ENCODE measurements at places on chromosomes 16 and 17.

DNA sequence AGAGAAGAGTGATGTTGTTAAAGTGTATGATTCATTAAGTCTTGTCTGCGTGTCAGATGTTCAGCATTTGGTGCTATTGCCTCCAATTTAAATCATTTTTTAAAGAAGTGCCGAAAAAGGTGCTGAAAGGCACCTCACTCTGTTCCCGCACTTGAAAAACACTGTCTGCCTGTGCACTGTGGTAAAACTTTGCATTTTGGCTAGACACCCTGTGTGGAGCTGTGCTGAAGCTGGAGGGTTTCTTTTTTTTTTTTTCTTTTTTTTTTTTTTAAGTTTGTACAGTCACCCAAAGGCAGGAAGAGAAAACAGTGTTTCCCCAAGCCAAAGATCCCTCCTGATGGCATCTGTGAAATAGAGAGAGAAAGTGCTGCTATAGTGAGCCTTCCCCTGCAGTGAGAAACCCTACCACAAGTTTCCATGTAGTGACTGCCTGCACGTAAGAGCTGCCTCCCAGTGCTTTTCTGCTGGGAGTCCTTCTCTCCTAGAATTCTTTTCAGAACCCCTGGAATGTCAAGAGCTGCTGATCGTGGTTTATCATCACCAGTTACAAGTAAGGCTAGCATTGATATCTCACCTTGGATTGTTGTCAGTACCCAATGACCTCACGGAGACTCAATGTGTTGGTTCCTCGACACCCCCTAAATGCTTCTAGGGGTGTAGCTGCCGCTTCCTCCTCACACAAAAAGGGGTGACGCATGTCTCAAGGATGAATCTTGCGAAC, 116.0 kb upstream of the SOX9 start:
- no peak for DNase-seq

GRCh38 chr16:50688867-50689266, 4.5 kb upstream of the NOD2 start:
- no peak for DNase-seq

GRCh38 chr16:50747207-50747956, 5.5 kb downstream of the CYLD start:
- no peak for DNase-seq

GRCh38 chr16:27508476-27508875, 41.2 kb downstream of the GTF3C1 start:
- no peak for DNase-seq

GRCh38 chr16:73046202-73046848, 1.6 kb downstream of the ZFHX3 start:
- DNase-seq = no peak

DNA sequence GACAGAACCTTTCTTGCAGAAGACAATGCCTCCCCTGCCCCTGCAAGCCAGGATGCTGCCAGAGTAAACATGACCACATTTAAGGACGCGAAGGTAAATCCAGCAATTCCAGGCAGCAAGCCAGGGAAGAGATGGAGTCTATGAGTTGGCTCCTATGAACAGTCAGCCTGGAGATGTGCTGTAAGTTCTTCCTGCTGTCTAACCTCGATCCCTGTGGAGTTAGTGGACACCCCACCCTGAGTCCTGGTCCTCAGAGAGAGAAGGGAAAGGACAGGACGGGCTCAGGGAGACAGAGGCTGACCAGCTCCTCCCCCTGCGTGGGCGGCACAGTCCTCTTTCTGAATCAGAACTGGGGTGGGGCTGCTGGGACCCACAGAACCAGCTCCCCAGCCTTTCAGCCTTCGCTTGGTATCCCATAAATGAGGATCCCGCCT, 24.9 kb downstream of the CDC42EP4 start:
- peak; percentile 62 for DNase-seq

- no peak for DNase-seq
Measured at GRCh38 chr17:17412326-17412725, 64.5 kb upstream of the MED9 start.

DNA sequence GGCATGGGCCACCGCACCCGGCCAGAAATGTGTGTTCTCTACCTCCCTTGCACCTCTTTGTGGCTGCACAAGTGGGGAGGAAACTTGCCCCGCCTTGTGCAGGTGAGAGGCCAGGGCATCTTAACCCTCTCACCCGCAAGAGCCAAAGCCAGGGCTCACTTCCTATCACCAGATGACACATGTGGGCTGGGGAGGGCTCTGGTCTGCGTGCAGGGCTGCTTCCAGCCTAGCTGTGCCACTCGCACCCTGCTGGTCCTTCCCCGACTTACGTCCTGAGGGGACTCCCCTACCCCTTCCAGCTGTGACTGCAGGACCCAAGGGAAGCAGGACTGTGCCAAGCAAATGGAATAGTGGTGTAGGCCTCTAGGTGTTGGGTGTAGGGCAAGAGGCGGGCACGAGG, 6.9 kb downstream of the MIEF2 start:
- DNase-seq = no peak

DNA sequence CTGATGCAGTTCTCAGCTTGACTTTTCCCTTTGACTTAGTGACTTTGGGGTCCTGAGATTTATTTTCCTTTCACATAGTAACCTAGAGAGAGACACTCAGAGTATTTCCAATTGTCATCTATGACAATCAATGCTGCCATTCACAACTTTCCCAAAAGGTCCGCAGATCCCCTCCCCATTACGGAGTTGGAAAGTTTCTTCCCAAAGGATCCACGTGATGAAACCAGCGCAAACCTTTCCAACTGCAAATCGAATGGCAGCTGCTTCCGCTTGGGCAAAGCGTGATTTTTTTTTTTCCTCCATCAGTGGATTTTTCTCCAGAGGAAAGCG, 538 bp upstream of the FCSK start:
- DNase-seq = peak; percentile 4

DNA sequence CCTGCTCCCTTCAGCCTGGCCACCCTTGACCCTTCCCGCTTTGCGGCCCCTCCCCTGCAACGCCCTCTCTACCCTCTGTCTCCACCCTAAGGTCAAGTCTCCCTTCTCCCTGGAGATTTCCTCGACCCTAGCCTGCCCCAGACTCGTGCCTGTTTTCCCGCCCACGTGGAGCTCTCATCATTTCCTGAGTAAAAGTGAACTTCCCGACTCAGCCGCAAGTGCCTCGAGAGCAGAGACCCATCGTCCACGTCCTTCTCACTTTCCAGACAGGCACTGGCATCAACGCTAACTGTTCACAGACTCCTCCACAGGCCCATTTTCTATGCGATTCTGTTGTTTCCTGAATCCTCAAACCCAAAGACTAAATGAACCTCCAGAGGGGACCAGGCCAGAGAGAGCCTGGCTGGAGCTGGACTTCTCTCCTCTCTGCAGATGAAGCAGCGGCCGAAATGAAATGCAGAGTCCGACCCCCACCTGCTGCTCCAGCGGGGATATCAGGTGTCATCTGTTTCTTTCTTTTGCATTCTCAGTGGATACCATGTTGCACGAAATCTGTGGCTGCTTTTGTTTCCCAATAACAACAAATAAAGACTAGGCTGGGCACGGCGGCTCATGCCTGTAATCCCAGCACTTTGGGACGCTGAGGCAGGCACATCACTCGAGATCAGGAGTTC, 52.5 kb downstream of the RTN4RL1 start:
- no peak for DNase-seq

DNA sequence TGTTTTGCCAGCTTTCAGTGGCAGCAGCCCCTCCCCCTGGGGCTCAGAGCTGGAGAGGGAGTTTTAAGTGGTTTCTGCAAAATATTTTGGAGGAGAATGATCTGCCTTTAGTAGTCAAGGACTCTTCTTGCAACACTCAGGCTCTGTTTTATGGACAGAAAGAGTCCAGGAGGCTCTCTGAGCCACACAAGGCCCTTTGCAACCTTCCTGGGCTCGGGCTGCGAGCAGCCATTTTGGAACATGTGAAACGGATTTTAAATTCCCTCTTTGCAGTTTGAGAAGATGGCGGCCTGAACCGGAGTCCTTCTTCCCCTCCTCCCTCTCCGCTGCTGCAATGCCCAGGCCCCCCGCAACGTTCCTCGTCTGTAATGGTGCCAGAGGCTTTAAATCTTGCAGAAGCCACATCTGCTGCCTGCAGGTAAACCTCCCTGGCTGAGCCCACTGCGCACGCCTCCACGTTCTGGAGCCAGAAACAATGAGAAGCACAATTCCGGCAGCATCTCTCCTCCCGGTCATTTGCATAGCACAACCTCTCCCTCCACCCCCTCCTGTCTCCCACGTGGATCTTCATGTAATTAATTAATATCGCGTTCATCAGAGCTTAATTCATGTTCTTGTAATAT, 386.1 kb downstream of the SEC14L1 start:
- no peak for DNase-seq

- no peak for DNase-seq
Measured at GRCh38 chr17:27778183-27778582, 22.1 kb downstream of the NOS2 start.

- no peak for DNase-seq
Measured at GRCh38 chr17:13158494-13159240, 140.8 kb upstream of the ELAC2 start.

DNA sequence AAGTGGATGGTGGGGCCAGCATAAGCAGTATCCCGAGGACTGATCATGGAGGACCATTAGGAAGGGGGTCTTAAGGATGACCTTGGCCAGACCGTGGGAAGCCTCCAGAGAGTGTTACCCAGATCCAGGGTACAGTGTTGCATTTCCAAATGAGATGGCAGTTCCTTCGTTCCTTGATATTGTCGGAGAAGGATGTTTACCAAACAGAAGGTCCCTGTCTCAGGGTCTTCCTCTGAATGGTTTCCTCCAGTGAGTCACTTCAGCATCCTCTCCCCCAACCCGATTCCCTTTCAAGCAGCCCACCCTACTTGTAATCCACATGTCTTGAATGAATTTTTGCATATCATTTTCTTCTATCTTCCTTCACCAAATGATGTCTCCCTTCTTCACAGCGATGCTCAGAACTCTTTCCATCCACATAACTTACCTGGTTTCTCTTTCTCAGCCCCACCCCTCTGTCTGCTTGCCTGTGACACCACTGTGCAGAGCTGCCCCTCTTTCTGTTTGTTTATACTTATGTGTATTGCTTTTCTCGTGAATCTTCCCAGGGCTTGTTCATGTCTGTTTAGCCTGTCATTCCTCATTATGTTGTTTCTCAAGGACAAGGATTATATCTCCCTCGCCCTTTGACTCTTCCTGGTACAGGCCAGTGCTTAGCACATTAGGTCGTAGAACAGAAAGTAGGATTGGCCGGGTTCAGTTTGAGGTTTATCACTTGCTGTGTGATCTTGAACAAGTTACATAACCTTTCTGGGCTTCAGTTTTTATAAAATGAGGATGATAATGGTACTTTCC, 5.7 kb downstream of the GOSR2 start:
- no peak for DNase-seq

DNA sequence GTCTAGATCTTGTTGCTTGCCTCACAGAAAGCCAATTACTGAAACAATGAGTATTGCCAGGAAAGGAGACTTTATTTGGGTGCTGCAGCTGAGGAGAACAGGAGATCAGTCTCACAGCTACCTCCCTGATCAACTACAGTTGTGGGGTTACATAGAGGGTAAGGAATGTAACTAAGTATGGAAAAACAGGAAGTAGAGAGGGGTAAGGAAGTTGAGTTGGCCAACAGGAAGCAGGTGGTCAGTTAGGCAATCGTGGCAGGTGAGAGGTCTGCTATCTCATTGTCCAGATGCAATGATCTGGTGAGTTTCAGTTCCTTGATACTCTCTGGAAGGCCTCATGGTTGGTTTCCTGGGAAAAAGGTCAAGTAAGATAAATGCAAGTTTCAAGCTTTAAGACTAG, 333.1 kb upstream of the GOT2 start:
- no peak for DNase-seq

DNA sequence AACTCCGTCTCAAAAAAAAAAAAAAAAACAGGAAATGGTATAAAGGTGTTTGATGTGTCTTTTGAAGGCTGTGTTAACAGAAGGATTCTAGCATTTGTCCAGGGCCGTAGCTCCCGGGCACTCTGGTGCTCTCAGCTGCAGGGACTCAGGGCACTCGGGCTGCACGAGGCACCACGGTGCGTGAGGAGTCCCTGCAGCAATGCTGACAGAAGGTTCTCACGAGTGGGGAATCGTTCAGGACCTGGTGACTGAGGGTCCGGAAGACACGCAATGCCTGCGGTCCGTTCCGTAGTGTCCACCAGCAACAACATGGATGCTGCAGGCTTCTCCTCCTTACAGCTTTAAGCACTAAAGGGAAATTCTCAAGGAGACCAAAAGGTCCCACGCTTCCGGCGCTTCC, 12.6 kb upstream of the FAAP100 start:
- DNase-seq = no peak
